Stimulated activated CD4-positive, alpha-beta T cell treated with anti-CD3 and anti-CD28 coated beads, Interleukin-12 subunit alpha, Interleukin-12 subunit beta, amount 100 ng/mL, for 24 hours (primary cell): ENCODE measurements at places on chromosomes 5 and 9.

DNA sequence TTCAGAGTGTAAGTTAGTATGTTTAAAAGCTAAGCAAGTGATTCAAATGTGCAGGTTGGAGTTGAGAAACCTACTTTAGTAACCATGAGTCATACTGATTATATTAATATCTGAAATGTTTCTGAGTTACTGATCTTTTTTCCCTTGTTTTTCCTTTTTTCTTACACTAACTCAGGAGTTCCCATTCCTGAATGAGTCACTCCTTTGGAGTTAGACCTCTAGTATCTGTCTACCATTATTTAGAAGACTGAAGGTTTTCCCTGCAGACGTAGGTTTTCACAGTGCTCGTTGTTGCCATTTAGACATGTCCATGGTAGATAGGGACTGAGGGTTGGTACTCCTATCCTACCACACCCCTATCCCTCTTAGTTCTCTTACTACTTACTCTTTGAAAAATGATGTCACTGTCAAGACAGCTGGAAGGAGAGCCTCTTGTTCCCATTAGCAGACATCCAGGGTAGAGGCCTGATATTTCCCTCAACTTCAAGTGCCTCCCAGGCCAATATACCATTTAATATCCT, 20.2 kb downstream of the OCLN start:
- DNase-seq: no peak

- DNase-seq: no peak
Measured at GRCh38 chr5:96297867-96298266, 135.2 kb downstream of the PCSK1 start.

DNA sequence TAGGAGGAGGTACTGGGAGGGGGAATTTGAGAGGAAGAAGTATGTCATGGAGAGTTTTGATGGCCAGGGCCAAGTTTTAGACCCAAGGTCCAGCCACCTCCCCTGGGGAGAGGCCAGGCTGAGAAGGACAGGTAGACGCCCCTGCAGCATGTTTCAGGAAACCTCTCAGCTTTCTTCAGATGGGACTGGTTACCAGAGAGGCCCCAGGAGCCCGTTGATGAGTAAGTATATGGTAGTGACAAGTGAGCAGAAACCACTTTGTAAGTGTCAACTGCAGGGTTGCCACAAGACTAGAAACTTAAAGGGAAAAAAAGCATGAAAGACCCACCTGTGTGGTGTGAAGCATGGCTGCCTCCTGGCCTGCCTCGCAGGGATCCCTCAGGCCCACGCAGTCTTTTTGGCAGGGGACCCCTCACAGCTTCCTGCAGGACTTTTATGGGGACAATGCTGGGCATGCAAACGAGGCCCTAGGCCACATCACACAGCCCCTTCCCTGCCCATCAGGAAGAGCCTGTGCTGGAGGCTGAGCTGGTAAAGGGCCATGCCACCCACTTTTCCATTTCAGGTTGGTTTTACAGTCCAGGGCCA, 255.9 kb downstream of the FSTL4 start:
- DNase-seq: no peak

GRCh38 chr5:142145106-142145900, 36.7 kb downstream of the NDFIP1 start:
- peak; percentile 51 for DNase-seq

GRCh38 chr9:100317706-100318105, 35.0 kb downstream of the TEX10 start:
- DNase-seq: no peak

- DNase-seq: no peak
Measured at GRCh38 chr9:130638284-130639123, 25.9 kb upstream of the PRDM12 start.

GRCh38 chr9:134751622-134752021, 110.0 kb downstream of the COL5A1 start:
- no peak for DNase-seq

DNA sequence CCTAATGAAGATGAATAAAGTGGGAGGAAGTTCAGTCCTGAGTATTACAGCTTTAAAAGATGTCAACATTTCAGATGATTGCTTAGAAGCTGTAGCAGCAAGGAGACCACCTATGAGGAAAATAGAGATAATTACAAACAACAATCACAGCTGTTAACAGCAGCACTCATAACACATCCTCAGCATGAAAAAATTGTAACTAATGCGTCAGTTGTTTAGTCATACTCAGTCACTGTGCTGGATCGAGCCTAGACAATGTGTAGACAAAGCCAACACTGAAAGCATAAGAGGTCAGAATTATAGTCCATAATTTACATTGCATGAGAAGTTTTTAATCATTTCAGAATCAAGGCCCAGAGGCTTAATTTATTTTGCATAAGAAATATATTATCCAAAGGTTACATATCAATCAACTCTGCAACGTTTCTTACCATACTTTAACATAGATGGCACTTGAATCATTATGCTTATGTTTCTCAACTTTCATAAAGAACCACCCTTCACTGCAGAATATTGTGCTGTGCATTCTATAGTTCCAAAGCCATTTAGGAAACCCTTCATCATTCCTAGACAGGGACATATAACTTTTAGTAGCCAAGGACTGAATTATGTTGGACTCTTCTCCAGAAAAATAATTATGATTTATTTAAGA, 60.2 kb upstream of the HAPLN1 start:
- no peak for DNase-seq

DNA sequence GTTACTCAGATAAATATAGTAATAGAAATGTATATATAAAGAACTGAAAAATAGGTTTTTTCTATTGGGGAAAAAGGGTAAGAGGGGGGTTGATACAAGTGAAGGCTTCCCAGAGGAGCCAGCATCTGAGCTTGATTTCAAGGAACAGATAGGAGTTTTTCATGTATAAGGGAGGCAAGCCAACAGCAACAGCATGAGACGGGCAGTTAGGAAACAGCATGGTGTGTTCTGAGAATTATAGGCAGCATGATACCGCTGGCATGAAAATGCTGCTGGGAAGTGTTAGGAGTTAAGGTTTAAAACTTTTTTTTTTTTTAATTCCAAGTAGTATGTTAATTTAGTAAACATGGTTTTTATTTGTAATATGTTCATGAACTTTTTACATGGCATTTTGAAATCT, 9.7 kb downstream of the CDC37L1 start:
- DNase-seq: no peak

DNA sequence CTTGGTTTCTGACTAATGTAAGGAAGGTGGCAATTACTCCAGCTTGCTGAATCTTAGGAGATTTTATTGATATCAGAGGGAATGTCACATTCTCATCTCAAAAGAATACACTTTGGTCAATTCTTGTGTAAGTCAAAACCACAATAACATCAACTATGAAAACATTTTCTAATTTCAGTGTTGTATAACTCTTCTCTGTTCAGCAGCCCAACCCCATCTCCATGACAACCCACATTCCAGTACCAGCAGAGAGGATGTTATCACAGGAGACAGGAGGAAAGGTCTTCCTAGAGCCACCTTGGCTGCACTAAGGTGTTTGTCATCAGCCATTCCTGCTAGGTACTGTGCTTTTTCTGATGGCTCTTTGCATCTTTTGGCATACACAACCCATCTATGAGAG, 529.1 kb upstream of the BRINP1 start:
- DNase-seq: no peak

DNA sequence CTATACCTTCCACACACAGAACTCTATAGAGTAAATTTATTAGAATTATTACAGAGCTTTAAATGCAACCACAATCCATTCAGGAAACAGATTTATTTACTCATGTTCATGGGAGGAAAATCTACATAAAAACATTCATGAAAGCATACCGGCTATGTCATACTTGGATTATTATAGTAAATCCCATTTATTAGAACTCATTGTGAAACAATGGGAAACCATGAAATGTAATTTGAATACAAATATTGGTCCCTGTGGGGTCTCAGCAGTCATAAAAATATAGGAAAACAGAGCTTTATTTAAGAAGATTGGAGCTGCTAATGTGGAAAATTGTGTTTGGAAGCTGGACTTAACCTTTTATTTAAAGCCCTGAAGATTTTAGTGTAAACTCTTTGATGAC, 80.7 kb downstream of the HAPLN1 start:
- DNase-seq: no peak

- no peak for DNase-seq
Measured at GRCh38 chr9:78397454-78397853, 100.5 kb downstream of the PSAT1 start.

DNA sequence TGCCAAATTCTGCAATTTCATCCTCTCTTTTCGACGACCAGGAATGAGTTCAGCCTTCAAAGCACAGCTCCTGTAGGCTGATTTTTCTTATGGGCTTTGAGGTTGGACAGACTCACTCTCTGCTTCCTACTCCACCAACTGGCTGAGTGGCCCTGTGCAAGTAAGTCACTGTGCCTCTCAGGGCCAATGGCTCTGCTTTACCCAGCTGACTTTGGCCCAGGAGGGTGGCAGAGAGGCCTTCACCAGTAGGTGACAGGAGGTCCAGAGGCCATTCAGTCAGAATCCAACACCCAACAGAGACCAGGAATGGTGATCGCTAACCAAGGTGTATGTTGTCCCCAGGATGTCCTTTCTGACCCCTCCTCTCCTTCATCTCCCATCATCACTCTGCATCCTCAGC, 49.5 kb upstream of the ALDH1B1 start:
- DNase-seq: no peak

GRCh38 chr9:117458066-117458465, 43.2 kb upstream of the ASTN2 start:
- no peak for DNase-seq

DNA sequence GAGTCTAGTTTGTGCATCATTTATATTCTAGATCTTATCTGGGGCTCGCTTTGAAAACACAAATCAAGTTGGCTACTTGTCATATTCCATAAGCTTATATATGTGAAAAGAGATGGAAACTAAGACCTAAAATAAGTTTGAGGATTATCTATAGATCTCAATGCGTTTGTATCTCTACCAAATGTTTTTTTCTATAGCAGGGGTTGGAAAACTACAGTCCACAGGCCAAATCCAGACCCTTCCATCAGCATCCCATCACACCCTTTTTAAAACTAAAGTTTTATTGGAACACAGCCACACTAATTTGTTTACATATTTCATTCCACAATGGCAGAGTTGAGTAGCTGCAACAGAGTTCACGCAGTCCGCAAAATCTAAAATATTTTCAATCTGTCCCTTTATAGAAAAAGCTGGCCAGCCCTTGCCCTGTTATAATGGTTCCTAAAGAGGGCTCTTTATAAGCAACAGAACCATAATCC, 230.0 kb downstream of the ADAMTSL1 start:
- no peak for DNase-seq

GRCh38 chr9:8095672-8096086, 296.1 kb upstream of the DMAC1 start:
- DNase-seq: no peak

GRCh38 chr5:17127743-17128231, 89.6 kb upstream of the BASP1 start:
- no peak for DNase-seq

DNA sequence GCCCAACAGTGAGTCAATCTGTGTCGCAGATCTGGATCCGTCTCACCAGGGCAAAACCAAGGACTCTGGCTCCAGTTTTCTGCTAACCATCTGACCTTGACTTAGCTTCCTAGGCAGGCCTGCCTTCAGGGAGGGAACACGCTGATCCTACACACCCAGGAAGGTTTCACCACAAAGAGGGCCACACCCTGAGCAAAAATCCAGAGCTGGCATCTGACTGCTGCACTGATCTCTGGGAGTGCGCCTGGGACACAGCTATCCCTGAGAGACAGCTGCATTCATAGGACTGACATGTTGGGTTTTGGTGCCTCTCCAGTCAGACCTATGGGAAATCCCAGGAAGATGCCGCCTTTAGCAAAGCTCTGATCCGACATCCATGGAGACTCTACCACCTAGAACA, 47.5 kb downstream of the CDK5RAP2 start:
- DNase-seq: no peak

DNA sequence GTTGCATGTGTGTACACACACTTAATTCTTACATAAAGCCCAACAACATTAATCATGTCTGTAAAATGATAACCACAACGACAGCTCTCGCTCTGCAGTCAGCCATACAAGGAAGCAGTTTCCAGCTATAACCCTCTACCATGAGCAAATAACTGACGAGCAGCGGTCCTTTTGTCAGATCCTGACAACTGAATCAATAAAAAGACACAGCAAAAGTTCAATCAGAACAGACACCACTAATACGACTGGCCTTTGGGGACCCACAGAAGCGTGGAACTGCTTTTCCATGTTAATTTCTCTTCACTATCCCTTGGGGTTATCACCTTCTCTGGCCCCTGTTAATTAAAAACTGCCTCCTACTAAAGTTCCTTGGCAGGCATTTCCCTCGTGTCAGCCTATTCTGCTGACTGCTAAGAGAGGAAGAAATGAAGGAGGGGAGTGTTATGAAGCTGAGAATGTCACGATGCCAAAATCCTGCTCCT, 722.8 kb upstream of the GRAMD2B start:
- no peak for DNase-seq

GRCh38 chr5:143645356-143645755, 166.6 kb upstream of the HMHB1 start:
- no peak for DNase-seq

DNA sequence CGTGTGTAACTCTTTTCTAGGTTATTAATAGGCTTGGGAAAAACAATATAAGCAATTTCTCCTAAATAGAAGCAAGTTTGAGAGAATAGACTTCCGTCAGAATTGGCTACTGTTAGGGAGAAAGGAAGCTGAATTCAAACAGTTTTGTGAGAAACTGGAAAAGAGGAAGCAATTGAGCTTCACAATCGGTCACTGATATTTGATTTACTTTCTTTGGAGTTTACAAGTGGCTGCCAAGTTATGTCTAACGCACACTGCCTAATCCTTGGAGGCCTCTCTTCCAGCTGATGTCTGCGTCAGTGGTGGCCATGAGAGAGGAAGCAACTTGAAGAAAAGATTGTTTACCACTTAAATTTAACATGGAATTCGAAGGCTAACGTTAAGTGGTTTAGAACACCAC, 319.5 kb downstream of the ADGRV1 start:
- DNase-seq: no peak

DNA sequence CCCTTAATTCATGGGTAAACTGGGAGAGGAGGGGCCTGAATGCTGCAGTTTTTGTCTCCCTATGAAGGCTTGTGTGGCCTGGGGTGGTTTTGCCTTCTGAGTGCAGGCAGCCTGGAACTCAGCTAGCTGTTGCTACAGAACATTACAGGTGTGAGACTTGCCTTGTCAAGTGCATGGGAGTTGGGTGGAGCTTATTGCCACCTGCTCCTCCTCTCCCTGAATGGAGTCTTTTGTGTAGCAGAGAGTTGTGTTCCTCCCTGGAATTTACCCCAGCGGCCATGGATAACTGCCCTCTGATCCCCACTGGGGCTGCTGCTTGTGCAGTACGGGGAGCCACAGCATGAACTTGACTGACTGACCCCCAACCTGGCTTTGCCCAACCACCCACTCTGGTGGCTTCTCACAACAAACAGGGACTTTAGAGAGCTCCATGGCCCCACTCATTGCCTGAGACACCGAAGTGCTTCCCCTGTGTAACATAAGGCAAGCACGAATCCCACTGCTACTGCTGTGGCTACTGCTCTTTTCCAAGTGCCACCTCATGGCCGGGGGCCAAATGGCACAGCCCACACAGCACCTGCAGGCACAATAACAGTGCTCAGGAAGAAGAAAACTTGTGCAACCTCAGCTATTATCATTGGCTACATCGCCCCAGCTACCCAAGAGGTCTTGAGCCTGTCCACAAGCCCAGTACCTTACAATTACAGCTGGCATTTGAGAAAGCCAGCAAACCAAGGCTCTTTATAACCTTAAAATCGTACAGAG, 942.9 kb downstream of the CDH18 start:
- DNase-seq: no peak
